ENCODE measurements at places on chromosomes 12 and 14. TPM values are rescaled to one million over a fixed set of nuclear protein-coding genes. Genes with fewer than 3 reads are reported as not detected.

Gene ADAM21
- not detected for total RNA-seq

- DNase-seq: no peak
These were observed 16.6 kb upstream of the TRAF3 start for GRCh38 chr14:102760496-102761193.

DNA sequence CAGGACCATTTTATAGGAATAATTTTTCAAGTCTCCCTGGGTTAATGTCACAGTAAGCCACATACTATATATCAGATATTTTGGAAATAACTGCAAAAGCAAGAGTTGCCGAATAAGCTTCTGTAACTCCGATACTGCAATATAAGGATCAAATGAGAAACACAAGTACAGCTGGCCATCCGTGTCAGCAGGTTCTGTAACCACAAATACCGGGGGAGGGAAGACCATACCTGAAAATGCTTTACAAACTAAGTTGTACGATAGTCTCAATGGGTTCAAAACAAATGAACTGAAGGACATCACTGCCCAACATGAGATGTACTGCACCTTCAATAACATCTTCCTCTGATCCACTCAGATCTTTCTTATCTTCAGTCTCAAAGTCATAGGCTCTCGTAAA lies 1.8 kb downstream of the SYCP3 start:
- no peak for DNase-seq

GRCh38 chr12:109140560-109140959 lies 24.2 kb downstream of the ACACB start:
- DNase-seq: no peak

GRCh38 chr12:122651520-122652224 lies 51.5 kb downstream of the HCAR2 start:
- no peak for DNase-seq
